HFF-Myc (cell line): ENCODE measurements at places on chromosomes 12 and 14.

- DNase-seq: no peak
Observed at GRCh38 chr12:107560899-107561285, 124.7 kb upstream of the PWP1 start.

DNA sequence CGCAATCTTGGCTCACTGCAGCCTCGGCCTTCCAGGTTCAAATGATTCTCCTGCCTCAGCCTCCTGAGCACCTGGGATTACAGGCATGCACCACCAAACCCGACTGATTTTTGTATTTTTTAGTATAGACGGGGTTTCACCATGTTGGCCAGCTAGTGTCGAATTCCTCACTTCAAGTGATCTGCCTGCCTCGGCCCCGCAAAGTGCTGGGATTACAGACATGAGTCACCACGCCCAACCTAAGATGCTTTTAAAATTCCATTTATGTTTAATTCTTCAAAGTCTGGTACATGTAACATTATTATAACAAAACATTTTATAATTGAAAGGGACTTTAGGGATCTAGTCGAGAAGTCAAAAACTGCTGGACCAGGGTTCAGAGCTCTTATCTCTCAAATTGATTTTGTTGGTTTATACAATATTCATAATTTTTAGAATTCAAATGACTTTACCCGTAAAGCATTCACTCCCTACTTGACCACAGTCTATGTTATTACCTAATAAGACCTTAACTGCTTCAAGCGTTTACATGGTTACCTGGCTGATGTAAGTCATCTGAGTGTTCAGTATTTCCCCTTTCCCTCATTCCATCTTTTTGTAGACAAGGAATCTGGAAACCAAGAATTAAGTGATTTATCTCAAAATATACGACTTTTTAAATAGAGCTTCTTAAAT is 28.2 kb downstream of the RAP1B start:
- no peak for DNase-seq

DNA sequence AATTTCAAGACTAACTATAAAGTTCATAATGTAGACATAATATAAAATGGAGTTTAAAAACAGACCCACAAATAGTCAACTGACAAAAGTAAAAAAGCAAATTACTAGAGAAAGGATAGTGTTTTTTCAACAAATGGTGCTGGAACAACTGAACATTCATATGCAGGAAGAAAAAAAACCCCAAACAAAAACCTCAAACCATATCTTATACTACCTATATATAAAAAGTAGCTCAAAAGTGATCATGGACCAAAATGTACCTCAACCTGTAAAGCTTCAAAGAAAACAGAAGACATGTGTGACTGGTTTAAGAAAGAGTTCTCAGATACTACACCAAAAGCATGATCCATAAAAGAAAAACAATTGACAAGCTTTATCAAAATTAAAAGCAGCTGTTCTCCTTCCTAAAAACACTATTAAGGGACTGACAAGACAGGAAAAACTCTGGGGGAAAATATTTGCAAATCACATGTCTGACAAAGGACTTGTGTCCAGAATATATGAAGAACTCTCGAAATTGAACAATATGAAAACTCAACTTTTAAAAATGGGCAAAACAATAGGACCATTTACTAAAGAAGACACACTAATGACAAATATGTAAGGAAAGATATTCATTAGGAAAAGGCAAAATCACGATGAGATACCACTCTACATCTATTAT is 22.7 kb upstream of the ARID4A start:
- no peak for DNase-seq

DNA sequence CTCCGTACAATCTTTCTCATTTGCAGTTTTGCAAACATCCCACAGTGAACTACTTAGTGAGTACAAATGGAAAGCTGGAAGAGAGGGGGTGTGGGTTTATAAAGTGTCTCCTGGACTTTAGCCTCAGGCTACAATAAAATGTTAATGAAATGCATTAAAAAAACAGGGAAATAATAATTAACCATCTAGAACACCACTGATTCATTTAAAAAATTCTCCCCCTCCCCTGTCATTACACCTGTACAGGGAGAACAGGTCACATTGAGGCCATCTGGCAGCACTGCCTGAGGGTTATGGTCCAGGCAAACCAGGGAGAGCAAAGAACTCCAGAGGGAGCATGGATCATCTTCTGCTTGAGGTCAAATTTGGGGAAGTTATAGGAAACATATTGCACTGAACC is 96.3 kb downstream of the TSPAN8 start:
- no peak for DNase-seq

- DNase-seq: no peak
Observed at GRCh38 chr14:52352061-52352491, 38.0 kb downstream of the PTGER2 start.

DNA sequence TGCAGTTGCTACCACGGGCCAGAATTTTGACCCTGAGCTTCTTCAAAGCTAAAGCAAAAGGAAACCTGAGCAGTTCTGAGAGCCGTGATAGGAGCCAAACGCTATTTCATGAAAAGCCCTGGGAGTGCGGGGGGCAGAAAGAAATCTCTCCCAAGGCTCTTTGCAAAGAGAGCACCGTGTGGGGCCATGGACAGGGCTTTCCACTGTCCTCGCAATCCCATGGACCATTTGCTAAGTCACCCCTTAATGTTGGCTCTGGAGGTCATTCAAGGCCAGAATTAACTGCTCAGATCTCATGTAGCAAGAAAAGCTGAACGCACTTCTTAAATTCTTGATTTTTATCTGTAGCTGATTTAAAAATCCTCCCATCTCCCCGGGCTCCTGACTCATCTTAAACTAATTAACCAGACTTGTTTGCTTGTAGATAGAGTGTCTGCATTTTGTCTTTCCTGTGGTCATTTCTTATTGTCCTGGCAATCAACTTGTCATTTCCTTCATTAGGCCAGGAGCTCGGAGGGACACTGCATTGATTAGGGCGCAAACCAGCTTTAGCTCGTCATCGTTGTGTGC is 24.8 kb downstream of the CLSTN3 start:
- DNase-seq: no peak

- DNase-seq: no peak
Observed at GRCh38 chr14:104096751-104097700, 11.5 kb downstream of the ASPG start.

- DNase-seq: no peak
Observed at GRCh38 chr12:40287369-40287975, 62.7 kb downstream of the LRRK2 start.

- DNase-seq: no peak
Observed at GRCh38 chr12:69519871-69520270, 49.7 kb downstream of the FRS2 start.

- DNase-seq: no peak
Observed at GRCh38 chr12:24530689-24531088, 418.2 kb downstream of the BCAT1 start.

DNA sequence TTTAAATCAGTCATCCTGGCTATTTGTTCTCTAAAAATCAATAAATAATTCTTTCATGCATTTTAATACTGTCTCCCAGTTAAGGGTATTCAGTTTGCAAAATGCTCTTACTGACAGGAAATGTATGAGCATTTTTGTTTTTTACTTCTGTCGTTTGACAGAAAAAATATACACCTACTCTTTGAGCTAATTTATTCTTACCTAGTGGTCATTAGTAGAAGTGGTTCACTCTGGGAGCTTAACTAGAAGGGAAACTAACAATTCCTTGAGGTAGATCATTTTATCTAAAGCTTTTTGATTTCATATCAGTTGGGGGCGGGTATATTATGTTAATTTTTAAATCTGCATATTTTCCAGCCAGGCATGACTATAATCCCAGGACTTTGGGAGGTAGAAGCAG is 33.8 kb upstream of the PAPLN start:
- DNase-seq: no peak

DNA sequence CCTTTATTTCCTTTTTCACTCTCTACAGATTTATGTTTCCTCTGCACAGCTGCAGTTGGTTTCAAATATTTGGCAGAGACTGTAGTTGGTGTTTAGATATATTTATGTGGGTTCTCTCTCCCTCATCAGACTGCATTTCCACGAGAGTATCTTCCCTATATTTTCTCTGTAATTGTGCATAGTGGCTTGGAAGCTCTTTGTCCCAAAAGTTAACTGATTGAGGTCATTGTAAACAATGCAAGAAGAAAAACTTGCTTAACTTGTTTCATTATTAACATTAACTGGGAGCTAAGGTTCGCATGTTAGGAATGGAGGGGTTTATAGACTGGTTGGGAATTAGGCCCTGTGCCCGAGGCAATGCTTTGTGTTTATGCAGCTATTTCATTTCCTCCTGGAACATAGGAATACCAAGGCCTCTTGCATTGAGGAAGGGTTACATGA is 216.9 kb upstream of the HMGA2 start:
- DNase-seq: no peak

DNA sequence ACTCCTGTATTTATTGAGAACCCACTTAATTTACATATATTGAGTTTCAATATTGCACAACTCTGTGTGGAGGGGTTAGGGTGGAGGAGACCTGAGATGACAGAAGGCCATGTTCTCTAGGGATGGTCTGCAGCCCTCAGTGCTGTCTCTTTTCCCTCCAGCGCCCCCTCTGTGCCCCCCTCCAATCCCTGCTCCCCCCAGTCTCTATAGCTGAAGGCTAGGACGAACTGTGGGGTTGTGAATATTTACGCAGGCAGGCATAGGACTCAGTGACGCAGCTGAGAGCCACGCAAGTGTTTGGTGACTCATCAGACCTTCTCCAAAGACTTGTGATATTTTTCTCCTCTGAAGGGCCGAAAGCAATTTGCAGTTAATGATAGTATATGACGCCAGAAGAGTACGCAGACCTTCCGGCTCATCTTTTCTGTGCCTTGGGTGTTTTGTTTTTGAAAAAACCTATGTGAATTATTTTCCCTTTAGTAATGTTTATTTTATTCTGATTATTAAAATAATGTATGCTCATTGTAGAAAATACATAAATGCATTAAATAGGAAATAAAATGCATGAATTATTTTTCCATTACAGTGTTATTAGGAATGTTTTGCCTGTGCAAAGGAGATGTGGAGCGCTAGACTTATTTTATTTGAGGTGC is 85.3 kb downstream of the SLC25A47 start:
- no peak for DNase-seq

- DNase-seq: no peak
Observed at GRCh38 chr14:100402631-100403030, 79.5 kb downstream of the SLC25A47 start.

GRCh38 chr14:72380456-72380855 is 448.2 kb downstream of the RGS6 start:
- no peak for DNase-seq

GRCh38 chr12:12482959-12483358 is 79.7 kb downstream of the DUSP16 start:
- no peak for DNase-seq

DNA sequence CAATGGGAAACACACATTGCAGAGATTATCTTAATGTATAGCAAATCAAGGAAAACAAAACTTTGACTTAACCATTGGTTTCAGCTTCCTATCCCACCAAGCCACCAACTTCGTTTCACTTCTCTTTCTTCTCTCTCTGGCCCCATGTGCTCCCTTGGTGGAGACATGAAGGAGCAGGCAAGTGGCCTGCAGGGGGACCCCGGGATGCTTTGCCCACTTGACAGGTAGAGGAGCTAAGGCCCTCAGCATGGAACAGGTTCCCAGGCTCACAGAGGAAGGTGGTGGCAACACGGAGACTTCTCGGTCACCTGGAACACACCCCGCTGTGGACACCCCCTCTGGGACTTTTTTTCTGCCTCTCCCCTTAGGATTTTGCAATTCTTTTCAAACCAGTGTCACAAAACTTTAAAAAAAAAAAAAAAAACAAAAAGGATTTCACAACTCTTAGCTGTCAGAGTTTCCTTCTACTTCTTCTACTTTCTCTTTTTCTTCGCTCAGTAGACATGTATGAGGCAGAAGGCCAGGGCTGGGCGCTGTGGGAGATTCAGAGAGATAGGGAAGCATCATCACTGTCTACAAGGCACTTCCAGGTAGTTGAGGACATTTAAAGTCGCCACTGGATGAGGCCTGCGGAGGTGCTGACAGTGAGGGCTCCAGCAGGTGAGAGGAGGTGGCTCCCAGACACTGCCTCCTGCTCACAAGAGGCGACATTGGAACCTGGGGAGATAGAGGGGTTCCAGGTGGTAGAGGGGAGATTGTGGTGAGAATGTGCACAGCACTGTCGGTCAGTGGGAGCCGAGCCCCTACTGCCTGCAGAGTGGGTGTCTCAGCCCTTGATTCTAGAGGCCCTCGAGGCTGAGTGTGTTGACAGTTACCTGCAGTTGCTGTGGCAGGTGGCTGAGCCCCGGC is 119.6 kb downstream of the GCH1 start:
- DNase-seq: no peak

DNA sequence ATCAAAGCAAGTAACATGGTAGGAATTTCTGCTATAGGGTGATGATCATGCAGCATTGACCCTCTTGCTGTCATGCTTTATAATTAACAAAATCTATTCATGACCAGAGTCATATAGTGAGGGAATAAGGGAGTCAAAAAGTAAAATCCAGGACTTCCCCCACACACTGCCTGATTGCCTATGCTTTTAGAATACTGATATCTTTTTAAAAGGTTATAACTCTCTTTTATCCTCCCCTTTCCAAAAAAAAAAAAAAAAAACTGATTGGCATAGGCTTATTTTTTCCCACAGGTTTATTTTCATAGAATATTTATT is 51.4 kb downstream of the ZFP36L1 start:
- no peak for DNase-seq

- no peak for DNase-seq
Observed at GRCh38 chr12:41697161-41697560, 447.5 kb downstream of the GXYLT1 start.

GRCh38 chr14:72291908-72292688 is 359.9 kb downstream of the RGS6 start:
- DNase-seq: peak; percentile 1

DNA sequence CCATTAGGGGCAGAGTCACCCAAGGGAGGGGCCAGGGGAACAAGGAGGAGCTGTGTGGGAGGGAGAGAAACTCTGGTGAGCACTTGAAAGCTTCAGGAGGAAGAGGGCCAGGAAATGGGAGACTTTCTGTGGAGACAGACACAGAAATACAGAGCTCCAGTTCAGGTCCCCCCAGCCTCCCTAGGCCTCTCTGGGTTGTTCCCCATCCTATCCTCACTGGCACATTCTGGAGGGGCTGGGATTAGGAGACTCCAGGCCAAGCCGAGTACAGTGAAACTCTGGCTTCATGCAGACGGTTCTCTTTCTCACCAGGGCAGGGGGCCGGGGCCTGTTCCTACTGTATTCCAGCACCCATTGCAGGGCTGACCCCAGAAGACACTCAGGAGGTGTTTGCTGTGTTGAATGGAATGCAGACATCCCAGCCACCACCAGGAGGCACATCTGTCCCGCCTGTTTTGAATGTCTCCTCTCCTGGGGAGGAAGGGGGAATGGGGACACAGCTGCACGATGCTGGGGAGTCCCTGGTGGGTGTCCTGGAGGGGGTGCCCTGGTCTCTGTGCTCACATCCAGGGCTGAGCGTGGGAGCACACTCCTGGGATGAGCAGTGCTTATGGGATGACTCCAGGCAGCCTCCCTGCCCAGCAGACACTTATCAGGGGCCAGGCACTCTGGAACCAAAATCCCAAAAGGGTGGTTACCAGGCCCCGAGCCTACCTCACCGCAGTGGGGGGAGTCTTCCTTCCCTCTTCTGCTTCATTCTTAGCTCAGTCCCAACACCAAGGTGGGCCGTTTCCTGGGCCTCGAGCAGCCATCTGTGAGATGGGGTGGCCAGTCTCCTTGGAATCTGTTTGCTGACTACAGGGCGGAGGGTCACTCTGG is 5.5 kb upstream of the KRT84 start:
- DNase-seq: no peak
